GM19239 (cell line): ENCODE measurements at places on chromosomes 6 and 20.
A peak's percentile ranks its signal among the peaks of the same experiment; 100 is the strongest.

DNA sequence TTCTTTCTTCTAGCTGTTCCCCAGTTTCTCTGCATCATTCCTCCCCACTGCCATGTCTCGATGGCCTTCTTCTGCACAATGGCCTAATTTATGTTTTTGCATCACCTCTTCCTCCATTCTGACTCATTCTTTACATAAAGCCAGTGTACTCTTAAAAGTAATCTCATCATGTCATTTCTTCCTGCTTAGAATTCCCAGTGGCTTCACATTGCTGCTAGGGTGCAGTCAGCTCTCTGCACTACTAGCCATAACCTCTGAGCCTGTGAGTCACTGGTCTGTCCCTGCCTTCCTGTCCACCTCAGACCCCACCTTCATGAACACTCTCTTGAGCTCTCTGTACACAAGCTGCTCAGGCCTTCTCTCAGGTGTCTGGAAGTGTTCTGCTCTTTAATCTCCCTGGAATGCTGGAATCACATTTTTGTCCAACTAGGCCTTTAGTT is 24.1 kb upstream of the TRIM27 start:
- DNase-seq = no peak

- no peak for DNase-seq
Observed at GRCh38 chr6:84556541-84557335, 207.7 kb downstream of the TBX18 start.

- DNase-seq = peak; percentile 83
Observed at GRCh38 chr6:31403283-31404060, at the start of gene MICA. TSS of gene MICA (plus strand) at chr6:31403595. CDS start at chr6:31403633, 38 bp downstream.

GRCh38 chr6:63740709-63741108 is 105.1 kb downstream of the PHF3 start:
- DNase-seq = no peak

DNA sequence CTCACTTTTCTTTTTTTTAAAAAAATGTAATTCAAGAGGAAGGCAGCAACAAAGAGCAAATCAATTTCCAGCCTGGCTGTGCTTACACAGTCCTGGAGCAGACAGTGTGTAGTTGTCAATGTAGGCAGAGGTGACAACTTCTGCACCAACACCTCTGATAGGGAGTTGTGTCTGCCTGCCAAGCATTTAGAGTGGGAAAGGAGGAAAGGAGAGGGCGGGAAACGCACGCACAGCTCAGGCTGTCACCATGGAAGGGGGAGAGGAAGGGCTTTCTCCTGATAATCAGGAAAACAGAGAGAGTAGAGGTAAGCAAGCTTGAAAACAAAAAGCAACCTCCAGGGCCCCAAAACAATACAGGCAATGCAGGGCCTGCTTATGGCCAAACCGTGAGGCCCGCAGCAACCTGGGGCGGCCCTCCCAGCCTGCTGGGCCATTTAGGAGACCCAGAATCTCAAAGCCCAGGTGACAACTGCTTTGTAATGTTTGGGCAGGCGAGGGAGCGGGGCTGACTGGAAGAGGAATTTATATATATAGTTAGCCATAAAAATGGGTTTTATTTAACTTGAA is 41.5 kb upstream of the GFOD1 start:
- DNase-seq = no peak

- no peak for DNase-seq
Observed at GRCh38 chr6:30328397-30328796, 1.7 kb downstream of the TRIM39 start.

GRCh38 chr6:73969971-73970970 is 274.3 kb downstream of the CD109 start:
- peak; percentile 9 for DNase-seq

DNA sequence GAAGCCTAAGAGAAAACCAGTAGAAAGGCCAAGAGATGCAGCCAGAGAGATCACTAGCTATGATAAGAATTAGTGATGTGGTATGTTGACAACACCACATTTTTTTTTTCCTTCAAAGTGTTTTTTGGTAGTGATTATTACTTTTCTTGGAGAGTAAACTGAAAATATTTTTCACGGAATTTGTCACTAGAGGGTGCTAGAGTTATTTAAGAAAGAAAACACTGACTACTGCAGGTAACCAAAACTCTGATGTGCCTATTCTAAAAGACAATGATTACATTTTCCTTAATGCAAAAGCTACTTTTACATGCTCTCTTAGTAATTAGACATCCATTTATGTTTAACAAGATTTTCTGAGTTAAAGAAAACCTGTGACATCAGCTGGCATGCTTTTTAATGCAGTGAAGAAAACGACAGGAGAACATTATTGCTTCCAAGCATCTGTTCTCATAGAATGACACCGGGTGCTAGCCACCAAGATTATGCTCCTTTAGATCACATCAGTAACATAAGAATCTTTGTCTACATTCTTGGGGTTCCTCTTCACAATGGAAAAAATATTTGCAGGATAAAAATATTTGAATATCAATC is 28.8 kb downstream of the RWDD2A start:
- no peak for DNase-seq

DNA sequence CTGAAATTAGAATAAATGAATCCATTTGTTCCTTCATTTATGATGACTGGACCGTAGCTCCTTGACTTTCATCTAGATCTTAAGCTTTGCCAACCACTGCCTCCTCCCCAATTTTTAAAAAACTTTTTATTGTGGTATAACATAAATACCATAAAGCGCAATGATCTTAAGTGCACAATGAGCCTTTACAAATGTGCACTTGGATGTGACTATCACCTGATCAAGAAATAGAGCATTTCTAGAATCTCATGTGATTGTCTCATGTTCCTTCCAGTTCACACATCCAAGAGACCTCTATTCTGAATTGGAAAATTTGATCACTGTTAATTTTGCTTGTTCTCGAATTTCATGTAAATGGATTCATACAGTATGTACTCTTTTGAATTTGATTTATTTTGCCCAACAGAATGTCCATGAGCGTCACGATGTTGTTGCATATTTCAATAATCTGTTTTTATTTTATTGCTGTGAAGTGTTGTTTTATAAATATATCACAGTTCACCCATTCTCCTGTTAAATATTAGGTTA is 442.2 kb downstream of the CDKAL1 start:
- no peak for DNase-seq

DNA sequence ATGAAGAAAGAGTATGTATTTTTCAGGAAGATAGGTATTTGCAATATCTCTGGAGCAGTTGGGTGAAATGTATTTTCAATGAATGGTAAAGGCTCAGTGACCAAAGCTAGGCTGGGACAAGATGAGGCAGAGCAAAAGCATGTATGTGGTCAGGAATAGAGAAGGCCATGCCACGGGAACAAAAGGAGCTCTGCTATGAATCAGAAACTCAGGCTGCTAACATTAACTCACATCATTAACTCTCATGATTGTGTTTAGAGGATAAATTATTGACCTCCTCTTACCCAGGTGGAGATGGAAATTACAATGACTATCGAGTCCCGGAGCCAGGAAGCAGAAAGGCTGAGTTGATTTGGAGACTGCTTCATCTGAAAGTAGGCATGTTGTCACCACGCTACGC is 220.2 kb downstream of the FUT9 start:
- DNase-seq = no peak

GRCh38 chr6:110509617-110510241 is 33.3 kb upstream of the SLC22A16 start:
- no peak for DNase-seq

- no peak for DNase-seq
Observed at GRCh38 chr6:26431258-26432172, 8.8 kb upstream of the BTN3A3 start.

DNA sequence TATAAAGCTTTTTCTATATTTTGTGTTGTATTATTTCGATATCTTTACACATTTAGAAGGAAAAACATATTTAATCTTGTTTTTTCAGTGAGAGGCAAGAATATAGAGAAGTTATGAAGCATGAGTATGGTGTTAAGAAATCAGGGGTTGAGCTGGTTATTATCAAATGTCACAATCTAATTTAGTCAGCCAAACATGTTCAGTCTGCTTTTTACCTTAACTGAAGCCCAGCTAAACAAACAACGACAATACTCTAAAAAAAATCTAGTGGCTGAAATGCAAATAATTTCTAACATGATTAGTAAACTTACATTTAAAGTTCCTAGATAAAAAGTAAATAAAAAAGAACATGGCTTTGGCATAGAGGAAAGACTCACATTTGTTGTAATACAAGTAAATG is 433.8 kb upstream of the NRSN1 start:
- DNase-seq = no peak

- DNase-seq = no peak
Observed at GRCh38 chr6:88910922-88911778, 52.3 kb downstream of the RNGTT start.

GRCh38 chr6:12976366-12976765 is 259.8 kb downstream of the PHACTR1 start:
- no peak for DNase-seq

DNA sequence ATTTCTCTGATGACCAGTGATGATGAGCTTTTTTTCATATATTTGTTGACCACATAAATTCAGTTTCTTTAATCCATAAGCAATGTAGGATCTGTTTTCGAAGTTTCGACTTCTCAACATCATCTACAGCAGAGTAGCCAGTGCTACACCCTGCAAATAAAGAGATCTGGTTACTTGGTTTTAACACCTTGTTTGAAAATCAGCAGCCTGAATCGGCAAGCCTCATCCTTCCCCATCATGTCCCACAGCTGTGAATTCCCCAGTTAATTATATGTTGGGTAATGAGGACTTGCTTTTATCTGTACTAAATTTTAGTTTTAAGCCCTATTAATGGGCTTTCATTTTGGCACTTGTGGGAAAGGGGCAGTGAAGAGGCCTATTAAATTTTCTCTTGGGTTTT is 80.6 kb downstream of the BMP2 start:
- DNase-seq = no peak

DNA sequence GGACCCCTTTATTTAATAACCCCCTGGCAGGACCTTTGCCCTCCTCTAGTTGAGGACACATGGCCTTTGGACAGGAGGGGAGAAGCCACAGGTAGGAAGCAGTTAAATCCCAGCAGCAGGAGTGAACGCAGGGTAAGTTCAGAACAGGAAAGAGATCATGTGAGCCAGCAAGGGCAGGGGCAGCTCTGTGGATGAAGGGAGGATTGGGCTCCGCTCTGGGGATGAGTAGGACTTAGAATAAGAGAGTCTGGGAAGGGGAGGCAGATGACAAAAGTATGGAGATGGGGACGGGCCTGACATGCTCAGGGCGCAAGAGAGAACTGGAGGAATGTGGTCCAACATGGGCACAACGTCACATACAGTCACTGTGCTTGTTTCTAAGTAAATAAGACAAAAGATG is 89.0 kb downstream of the NDUFAF5 start:
- no peak for DNase-seq

DNA sequence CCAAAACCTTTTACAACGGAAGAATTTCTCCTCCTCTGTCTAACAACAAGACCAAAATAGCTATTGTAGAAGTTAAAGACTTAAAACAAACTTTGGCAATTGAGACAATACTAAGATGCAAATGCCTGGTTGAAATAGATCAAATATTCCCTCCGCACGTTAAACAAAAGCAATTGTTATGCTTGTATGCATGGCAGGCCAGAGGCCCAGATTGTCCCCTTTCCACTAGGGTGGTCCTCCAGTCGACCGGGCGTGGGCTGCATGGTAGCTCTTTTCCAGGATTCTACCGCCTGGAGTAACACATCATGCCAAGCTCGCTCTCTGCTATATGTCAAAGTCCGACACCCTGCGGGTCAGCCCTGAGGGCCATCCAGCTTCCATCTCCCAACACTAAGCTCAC is 234.7 kb downstream of the RNGTT start:
- DNase-seq = no peak

DNA sequence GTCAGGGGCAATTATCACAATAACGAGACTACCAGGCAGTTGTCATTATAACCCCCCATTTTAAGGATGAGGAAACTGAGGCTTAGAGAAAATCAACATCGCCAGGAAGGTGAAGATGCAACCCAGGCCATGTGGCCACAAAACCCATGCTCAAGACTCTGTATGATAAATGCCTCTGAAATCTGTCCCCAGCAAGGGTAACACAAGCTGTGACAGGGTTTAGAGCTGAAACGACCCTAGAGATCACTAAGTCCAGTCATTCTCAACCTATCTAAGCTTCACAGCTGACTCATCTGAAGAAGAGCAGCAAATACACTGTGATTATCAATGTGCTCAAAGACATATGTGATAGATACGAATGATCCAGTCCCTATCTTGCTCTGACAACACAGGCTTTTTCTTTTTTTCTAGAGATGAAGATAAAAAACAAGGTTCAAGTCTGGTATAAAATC is 47.0 kb downstream of the ARHGAP18 start:
- no peak for DNase-seq

- DNase-seq = peak; percentile 39
Observed at GRCh38 chr20:40156600-40157317, 532.3 kb downstream of the MAFB start.

DNA sequence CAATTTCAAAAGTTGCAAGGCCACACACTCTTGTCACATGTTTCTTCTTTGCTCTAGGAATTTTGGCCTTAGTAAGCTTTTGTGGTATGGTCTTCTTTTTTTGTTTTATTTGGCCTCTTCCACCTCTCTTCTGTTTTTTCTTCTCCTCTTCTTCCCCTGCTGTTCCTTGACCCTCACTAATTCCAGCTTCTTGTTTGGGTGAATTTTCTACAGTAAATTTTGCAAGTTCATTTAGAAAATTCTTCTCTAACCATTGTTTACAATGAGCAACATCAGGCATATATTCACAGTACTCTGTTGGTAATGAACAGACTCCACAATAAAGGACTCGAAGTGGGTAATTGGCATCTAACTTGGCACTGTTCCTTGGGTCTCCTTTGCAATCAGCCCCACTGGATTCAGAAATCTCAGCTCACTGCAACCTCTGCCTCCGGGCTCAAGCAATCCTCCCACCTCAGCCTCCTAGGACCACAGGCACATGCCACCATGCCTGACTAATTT is 5.0 kb downstream of the ASIP start:
- DNase-seq = no peak

GRCh38 chr6:159762681-159763293 is 942 bp downstream of the ACAT2 start:
- peak; percentile 6 for DNase-seq

DNA sequence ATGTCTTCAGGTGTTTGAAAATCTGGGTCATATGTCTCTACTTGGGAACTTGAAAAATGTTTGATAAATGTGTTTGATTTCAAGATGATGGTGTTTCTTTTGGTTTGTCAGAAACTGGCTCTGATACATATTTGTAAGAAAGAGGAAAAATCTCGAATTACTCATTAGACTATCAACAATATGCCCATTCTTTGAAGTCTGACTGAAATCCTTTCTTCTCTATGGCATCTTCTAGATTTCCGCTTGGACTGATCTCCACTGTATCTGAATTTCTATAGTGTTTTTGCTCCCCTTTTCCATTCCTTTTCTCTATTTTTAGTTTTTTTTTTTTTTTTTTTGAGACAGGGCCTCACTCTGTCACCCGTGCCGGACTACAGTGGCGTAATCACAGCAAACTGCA is 1096.5 kb downstream of the KIF16B start:
- DNase-seq = no peak

DNA sequence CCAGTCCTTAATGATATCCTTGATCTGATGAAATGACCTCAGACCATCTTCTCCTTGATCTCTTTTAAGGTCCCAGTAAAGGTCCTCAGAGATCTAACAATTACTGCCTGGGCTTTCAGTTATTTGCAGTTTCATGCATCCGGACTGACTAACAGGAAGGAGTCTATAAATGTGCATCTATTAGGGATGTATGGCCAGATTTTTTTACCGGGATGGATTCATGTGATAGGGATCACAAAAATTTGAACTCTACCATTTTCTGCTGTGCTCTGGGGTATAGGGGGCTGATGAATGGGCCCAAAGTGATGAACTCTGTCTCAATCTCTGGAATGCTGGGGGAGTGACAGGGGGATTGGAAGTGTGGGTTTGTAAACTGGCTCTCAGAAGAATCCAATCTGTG is 36.2 kb upstream of the SCUBE3 start:
- no peak for DNase-seq
